ENCODE measurements at places on chromosomes 7 and 10.

DNA sequence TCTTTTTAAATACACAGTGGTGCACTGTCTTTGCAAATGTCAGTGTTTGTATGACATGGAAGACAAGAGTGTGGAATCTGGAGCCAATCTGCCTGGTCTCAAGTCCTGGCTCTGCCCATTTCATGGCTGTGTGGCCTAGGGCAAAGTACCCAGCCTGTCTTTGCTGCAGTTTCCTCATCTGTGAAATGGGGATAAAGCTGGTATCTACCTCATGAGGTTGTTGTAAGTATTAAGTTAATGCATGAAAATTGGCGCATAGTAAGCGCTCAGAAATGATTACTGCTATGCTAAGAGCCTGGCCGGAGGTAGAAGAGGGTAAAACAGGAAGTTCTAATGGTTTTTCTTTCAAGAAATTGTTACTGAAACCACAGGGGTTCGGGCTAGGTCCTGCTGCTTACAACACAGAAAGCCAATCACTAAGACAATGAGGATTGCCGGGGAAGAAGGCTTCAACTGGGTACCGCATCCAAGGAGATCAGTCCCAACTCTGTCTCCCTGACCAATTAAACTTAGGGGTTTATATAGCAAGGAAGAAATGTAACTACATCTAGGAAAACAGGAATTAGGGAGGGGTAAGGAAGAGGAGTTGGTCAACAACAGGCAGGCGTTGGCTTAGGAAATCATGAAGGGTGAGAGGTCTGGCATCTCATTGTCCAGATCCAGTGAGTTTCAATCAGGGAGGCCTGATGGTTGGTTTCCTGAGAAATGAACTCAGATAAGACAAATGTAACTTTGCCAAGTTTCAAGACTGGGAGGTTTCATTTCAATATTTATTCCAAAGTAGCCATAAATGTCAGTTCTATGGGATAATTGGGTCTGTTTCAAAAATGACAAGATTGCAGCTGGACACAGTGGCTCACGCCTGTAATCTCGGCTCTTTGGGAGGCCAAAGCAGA is 57.0 kb downstream of the CHST3 start:
- no peak for DNase-seq

DNA sequence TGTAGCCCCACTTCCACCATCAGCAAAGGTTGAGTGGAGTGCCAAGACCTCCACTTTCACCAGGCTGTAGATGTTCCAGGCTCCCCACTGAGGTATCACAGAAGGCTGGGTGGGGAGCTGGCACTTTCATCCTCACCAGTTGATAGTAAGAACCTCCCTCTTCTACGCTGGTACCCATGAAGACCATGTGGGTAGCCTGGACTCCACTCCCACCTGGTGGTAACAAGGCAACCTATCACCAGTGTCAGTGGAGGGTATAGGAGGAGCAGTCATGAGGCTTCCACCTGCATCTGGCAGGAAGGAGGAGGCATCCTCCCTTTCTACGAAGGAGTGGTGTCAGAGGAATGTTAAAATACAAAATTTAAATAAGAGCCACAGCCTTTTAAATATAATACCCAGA is 4.4 kb downstream of the SMIM30 start:
- DNase-seq = peak; percentile 11

GRCh38 chr7:55472928-55473725 is 99.2 kb downstream of the VOPP1 start:
- no peak for DNase-seq

- no peak for DNase-seq
These were observed 638 bp downstream of the LIPA start for GRCh38 chr10:89250865-89251408.

GRCh38 chr10:80702143-80702542 is 164.4 kb downstream of the SH2D4B start:
- DNase-seq = no peak

GRCh38 chr10:96452494-96453153 is 61.1 kb downstream of the TLL2 start:
- DNase-seq = no peak

DNA sequence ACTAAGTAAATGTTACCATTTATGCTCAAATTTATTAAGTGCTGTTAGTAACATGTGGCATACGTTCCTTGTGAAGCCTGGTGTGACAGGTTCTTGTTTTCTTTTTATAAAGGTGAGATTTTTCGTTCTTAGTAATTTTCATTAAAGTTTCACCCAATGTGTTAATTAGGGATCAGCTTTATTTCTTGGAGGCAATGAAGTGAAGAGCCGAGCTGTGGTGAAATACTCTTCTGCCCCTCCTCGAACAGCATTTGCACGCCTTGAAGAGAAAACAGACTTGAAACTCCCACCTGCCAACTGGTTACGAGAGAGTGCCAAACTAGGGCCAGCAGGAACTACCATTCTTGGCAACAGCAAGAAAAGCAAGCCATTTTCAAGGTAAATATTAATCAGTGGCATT is 1.5 kb downstream of the EDRF1 start:
- DNase-seq = no peak

- no peak for DNase-seq
These were observed 256.2 kb upstream of the CACNA2D1 start for GRCh38 chr7:82699773-82700186.

DNA sequence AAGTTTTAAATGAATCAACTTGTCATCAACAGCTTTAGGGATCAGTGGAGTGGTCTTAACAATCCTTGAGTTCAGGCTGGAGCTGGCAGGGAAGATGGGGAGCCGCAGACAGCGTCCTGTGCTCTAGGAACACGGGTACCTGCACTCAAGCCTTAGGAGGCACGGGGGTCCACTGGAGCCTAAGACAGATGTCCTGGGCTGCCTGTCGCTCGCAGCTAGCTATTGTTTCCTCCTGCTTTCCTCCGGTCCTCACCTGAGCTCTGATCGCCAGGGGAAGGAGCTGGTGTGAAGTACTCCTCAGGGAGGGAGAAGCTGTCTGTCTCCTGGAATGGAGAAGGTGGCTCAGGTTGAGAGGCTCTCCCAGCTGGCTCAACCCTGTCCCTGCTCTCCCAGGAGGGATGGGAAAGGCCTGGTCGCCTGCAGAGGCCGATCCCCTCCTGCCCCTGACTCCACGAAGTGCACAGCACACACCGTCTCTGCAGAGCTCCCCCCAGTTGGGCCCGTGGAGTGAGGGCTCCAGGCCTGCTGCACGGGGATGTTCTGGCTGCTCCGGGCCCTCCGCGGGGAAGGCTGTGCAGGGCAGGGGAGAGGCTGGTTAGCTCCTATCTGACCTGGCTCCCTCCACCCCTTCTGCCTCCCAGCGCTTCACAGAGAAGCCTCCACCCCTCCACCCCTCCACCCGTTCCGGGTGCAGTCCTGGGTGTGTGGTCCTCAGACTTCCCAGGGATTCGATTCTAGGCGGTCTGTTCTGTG is 14.5 kb upstream of the PYROXD2 start:
- no peak for DNase-seq

DNA sequence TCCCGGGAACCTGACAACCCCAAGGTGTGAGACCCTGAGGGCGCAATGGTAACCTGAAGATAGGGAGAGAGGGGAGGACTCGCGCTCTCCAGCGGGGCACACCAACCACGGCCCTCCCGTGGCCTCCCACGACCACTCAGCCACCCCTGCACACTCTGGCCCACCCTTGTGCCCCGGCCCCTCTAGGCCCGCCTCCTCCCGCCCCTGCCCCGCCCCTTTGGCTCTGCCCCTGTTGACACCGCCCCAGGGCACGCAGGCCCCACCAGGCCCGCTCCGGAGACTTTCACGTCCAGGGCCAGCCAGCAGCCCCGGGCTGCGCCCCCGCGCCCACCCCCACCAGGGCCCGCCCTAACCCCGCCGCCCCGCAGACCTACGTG is 10.9 kb downstream of the ATG9B start:
- DNase-seq = no peak

- no peak for DNase-seq
These were observed 75.6 kb downstream of the POM121L12 start for GRCh38 chr7:53111031-53111430.

GRCh38 chr10:116783011-116783655 is 40.8 kb upstream of the HSPA12A start:
- no peak for DNase-seq

DNA sequence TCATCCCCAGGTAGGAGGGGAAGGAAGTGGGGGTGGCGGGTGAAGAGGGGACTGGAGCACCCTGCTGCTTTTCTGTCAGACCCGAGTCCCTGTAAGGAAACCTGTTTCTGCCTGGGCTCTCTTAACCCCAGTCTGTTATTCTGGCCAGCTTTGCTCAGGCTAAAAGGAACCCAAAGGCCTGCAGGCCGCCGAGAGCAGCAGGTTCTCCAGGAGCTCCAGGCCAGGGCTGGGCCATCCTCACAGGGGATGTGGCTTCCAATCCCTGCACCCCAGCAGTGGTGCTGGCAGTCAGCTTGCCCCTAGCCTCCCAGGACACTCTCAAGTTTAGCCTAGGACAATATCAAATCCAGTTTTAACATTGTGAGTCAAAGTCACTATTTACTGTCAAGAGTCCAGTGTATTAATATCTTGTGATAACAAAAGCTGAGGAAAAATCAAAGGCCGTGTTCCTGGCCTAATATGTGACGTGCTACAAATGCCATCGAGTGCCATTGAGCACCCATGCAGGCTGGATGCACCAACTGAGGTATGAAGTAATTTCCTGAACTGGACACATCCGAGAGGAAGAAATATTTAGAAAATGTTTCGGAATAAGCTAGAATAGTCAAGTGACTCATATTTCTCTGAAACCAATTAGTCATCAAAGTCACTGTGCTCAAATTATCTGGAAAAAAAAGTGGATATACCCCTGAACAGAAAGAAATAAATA is 7.0 kb downstream of the PKD1L1 start:
- no peak for DNase-seq

DNA sequence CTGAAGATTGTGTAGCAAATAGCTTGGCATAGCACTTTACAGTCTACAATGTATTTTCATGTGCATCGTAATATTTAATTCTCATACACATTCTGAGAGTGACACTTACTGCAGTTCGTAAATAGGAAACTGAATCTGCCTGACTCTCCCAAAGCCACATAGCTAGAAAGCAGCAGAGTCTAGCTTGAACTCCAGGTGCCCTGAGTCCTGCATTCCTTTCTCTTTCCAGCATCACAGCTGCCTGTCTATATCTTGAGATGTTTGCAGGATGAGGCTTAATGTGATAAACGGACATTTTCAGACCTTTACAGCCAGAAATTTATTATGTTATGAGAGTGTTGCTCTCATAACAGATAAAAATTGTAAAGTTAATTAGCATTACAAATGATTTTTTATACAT is 132.9 kb upstream of the PLXDC2 start:
- DNase-seq = no peak

GRCh38 chr7:36308031-36308430 is 81.6 kb upstream of the ANLN start:
- no peak for DNase-seq

- no peak for DNase-seq
These were observed 165.5 kb downstream of the SNX13 start for GRCh38 chr7:17774716-17775288.

DNA sequence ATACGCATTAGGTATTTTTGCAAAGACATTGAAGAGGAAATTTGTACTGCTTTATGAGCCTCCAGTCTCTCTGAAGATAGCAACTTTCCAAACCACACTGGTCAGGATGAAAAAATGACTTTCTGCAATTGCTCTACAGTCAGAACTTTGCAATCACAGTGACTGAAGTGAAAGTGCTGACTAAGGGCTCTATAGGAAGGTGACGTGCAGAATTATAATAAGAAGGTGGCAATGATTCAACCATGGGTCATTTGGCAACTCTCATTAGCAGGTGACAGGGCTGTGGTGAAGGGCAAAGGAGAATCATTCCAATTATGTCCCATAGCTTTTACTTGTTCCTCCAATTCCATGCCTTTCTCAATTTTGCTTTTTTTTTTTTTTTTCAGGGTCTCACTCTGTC is 311.0 kb downstream of the ANKRD30A start:
- no peak for DNase-seq

DNA sequence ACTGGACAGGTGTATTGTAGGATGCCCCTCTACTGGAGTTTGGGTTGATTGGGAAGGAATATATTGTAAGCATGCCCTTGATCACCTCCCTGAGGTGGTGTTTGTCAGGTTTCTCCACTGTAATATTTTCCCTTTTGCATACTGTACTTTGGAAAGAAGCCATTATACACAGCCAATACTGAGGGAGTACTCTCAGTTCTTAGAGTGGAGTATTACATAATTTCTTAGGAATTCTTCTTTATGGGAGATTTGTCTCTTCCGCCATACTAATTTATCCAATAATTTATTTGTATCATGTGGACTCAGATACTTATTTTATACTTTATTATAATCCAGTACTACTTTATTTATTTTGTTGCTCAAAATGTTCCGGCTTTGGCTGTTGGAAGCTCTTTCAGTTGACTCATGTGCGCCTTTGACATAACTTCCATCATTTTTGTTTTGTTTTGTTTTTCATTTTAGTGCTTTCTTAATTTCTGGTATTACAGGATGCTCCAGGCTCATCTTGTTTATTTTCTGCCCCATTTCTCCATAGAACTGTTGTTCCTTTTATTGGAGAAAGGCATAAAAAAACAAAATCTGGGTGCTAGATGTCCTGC is 29.7 kb downstream of the MKLN1 start:
- no peak for DNase-seq

- DNase-seq = peak; percentile 26
These were observed 1.0 kb downstream of the PRR15 start for GRCh38 chr7:29564496-29565223.

GRCh38 chr10:73771722-73772280 is 10.0 kb upstream of the CHCHD1 start:
- DNase-seq = no peak

- peak; percentile 91 for DNase-seq
These were observed 57.2 kb upstream of the ECHDC3 start for GRCh38 chr10:11684717-11685645.

DNA sequence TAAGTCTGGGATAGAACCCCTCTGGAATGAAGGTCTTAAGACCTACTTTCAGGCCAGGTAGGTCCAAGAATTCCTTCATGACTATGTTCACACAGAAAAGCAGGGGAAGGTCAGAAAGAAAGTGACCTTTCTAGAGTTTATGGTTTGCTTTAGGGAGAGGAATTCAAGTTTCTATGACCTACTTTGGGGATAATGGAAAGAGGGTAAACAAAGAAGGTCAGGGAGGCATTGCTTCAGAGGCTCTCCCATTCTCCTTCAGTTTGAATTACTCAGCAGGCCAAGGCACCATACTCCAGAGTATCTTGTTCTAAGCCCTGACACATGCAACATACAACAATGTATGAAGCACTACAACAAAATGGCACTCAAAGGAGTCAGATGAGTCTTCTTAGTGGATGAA is 11.5 kb upstream of the MACC1 start:
- no peak for DNase-seq

- DNase-seq = no peak
These were observed 160.3 kb upstream of the SEMA3A start for GRCh38 chr7:84354866-84355265.

All from B cell (primary cell).